ENCODE measurements at places on chromosomes 2 and 18.

GRCh38 chr2:109531896-109532727, 81.7 kb downstream of the SEPTIN10 start:
- DNase-seq, result no peak

GRCh38 chr18:34970106-34970505, 71.1 kb upstream of the MAPRE2 start:
- DNase-seq, result no peak

DNA sequence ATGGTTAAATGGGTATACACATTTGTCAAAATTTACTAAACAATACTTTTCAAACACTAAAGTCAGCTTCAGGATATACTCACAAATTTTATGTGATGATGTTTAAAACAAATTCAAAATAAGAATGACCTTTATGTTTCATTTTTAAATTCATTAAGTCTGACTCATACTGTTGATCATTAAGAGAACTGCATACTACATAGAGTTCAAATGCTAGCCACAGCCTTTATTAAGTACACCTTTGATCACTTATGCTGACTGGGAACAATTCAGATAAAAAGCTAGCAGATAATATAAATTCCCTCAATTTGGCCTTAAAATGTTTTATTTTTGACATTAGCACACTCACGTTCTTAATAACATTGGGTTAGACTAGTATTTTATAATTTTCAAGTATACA, 14.1 kb downstream of the LMAN1 start:
- DNase-seq, result no peak

GRCh38 chr2:24892928-24893327, 27.1 kb downstream of the ADCY3 start:
- no peak for DNase-seq

GRCh38 chr2:25720575-25720974, 47.2 kb upstream of the DTNB start:
- no peak for DNase-seq

DNA sequence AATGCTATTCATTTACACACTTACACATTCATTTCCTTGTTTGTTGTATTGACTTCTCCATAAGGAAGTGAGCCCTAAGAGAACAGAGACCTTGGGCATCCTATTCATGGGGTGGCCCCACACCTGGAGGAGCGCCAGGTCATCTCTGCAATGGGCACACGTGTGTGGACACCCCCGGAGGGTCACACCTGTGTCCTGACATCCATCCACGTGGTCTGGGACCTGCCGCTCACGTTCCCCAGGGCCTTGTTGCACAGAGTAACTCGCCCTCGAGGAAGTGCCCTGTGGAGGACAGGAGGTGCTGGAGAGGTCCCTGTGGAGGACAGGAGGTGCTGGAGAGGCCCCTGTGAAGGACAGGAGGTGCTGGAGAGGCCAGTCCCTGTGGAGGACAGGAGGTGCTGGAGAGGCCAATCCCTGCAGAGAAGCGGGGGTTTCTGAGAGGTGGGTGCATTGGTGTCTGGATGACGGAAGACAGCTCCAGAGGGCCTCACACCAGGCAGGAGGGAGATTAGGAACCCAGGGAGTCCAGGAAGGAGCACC, 73.2 kb upstream of the GPC1 start:
- no peak for DNase-seq

DNA sequence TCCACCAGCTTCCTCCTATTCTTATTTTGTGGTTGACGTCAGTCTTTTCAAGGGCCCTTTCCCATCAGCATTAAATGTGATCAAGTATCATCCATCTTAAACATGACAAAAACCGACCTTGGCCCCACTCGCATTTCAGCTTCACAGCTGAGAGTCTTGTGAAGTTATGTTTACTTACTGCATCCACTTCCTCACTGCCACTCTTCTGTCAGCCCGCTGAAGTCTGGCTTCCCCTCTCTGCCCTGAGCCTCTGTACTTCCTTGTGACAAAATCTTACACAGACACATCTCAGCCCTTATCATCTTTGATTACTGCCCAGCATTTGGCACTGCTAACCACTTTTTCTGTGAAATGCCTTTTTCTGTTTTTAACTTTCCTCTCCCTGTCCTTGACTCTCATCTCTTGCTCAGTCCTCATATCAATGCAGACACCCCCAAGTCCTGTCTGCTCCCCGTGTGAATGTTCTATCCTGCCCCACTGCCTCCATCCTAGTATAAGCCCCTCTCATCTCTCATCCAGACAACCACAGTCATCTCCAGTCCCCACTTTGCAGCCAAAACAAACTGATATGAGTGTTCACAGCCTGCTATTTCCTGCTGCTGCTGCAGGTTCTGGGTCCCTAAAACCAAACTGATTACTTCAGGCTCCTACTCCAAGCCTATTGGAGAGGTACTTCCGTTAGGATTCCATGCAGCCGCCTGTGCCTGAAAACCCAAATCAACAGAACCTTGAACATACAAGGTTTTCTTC, 31.4 kb downstream of the FOSL2 start:
- DNase-seq, result no peak

DNA sequence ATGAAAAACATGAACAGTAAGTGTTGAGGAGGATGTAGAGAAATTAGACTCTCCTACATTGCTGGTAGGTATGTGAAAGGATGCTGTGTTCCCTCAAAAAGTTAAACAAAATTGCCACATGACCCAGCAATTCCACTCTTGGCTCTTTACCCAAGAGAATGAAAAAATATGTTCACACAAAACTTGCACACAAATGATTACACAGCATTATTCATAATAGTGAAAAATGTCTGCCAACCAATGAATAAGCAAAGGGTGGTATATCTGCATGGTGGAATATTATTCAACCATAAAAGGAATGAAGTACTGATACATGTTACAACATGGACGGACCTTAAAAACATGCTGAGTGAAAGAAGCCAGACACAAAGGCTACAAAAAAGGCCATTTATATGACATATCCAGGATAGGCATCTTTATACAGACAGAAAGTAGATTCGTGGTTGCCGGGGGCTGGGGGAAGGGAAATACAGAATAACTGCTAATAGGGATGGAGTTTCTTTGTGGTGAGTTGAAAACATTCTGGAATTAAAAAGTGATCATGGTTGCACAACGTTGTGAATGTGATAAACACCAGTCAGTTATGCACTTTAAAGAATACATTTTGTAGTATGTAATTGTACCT, 85.4 kb upstream of the MYO3B start:
- no peak for DNase-seq

GRCh38 chr2:136106505-136106904, 11.4 kb downstream of the CXCR4 start:
- DNase-seq, result no peak

DNA sequence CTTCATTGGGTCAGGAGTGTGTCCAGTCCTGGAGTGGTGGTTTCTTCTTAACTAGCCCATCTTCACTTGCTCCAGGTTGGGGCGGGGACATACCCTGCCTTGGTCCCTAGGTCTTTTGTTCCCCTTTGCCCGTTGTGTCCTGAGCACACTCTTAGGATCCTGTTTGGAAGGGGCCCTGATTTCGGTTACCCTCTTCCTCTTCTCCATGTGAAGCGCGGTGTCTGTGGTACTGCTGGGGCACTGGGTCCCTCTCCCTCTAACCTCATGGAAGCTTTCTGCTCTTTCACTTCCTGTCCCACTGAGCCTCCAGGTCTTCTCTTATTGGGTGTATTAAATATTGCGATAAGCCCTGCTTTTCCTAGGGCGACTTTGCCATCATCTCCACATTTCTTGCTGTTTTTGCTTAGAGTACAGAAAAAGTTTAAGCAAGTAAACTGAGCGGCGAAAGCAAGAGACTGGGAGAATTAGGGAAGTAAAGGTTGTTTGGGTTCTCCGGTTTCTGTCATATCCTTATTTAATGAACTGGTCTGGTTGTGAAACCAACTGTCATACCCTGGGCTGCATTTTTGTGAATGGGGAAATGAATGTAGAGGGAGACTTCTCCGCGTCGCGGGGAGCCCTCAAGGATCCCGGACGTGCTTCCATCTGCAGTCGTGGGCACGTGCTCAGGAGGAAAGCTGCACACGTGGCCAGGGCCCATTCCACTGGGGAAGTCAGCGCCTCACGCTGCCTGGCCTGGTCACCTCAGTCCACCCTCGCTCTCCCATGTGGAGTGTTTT, 73.8 kb upstream of the B3GNT7 start:
- no peak for DNase-seq

DNA sequence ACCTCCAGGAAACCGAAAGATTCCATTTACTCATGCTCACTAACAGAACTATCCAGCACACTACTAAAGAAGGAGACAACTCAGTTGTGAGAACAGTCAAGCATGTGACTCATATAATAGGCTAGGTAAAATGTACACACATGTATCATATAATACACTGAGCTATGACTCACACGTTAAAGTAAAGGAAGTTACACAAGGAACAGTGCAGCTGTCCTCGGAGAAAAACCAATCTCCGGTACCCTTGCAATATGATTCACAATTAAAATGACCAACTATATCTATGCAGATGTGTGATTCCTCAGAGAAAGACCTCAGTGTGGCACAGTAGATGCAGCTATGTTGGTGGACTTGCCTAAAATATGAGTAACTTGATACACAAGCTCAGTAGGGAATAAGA, 76.5 kb downstream of the STRN start:
- no peak for DNase-seq

DNA sequence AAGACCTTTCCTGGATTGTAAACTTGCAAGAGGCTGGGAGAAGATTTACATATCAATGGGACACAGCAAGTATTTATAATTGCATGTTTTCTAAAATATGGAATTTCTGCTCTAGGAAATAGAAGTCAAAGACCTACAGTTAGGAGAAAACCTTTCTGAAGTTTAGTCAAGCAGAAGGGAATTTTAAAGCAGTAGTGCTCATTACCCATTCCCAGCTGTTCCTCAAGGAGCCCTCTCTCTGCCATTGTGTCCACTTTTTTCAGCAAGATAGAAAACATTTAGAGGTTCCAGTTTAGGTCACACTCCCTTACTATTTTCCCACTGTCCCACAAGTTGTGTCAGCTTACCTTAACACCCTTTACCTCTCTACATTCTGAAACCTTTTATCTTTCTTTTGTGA, 584.0 kb upstream of the CHAC2 start:
- no peak for DNase-seq

All from activated T-helper 1 cell treated with anti-CD3 and anti-CD28 coated beads, Interleukin-12 subunit alpha, Interleukin-12 subunit beta, Interleukin-2, Interleukin-4 antibody, amounts not matched to agents 30 ng/mL and 10 ng/mL and 1 ng/mL, durations not matched to agents 14 hours and 24 hours and 36 hours (primary cell).